ENCODE measurements at places on chromosomes 2 and 18. TPM values are rescaled to one million over a fixed set of nuclear protein-coding genes. Genes with fewer than 3 reads are reported as not detected.

DNA sequence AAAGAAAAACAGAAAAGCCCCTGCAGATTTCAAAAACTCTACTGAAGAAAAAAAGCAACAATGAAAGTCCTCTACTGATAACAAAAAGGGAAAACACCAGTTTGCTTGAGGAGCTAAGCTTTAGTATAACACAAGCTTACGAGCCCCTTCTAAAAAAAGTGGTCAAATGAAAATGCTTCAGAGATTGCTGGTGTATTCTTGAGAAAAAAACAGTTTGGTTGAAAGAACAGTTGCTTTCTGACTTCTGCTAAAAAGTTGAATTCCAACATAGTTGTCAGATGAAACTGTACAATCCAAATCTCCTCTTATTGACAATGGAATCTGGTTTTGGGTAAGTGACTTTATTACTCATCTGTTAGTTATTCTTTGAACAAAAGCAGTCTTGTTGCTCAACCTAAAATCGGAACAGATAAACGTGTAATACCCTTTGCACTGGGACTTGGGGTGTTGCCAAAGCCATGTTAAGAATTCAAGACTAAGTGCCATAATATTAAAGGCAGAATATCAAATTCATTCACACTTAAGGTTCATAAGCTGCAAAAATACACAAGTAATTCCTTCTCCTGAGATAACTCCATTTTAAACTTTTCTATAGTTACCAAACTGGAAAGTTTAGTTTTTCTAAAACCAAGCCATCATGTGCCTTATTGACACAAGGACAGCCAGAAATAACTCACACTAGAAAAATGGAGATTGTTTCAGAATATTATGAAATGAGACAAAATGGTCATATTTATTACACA, 45.3 kb upstream of the SPAG16 start:
- DNase-seq = no peak

GRCh38 chr2:61878761-61879160, 9.7 kb downstream of the CCT4 start:
- no peak for DNase-seq

DNA sequence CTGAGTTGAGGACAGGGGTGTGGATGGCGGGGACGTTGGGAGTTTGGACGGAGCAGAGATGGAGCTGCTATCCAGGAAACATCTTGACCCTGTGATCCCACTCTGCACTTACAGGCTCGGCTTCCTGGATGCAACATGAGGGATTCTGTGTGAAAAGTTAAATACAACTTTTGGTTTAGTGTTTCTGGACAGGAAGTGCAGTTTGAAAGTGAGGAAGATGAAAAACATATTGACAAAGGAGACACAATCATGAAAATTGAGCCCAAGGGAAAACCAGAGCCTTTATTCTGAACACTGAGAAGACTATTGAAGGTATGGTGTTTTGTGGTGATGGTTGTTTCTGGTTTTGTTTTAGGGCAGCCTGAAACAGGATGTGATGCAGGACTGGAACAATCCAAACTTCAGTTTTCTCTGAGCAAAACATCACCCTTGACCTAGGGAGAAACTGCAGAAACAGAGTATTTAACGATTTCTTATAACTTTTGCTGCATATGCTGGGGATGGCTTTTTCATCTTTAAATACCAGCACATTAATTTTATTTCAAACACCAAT, 76.5 kb upstream of the RFX8 start:
- no peak for DNase-seq

GRCh38 chr2:32824070-32824809, 122.5 kb upstream of the LTBP1 start:
- DNase-seq = no peak

DNA sequence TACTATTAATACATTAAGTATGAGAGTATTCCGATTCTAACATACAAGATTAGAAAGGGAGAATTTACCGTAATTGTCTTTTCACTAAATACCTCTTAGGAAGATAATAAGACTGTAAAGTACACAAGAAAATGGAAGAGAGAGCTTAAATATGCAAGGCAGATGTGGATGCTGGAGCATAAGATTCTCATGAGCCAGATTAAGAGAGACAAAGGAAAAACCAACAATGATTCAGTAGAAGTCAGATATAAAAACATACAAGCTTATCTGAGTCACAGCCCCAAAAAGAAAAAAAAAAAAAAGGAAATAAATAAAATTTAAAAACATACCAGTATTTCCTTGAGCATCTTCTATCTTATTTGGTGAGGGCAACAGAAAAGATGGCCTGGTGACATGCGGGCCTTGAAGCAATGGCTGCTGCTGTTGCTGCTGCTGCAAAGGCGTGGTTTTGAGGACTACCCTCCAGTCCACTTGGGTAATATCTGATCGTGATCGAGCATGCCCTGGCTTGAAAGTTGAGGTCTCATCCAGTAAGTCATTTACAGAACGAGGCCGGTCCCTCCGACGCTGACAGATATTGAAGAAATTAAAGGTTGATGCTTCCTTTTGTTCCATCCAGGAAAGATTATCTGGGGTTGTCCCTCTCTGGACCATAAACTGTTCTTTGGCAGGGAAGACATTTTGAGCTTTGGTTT, 24.5 kb downstream of the PLEKHM3 start:
- DNase-seq = no peak

GRCh38 chr2:56109994-56110393, 73.8 kb upstream of the CCDC85A start:
- DNase-seq = no peak

DNA sequence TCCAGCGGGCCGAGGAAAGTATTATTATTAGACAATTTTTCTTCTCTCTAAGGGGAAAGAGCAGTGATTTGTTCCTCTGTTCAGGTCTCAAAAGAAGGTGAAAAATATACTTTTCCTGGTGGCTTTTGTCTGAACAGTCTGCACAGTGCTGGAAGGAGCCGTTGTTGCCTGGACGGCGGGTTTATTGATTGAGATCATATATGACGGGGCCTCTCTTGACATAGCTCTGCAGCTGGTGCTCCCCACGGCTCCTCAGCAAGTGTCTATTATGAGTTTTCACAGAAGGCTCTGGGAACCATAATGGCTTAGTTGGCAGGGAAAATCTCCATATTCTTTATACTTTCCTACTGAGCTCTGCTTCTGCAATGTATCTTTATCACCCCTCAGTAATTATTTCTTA, 42.9 kb downstream of the FSHR start:
- DNase-seq = no peak

- no peak for DNase-seq
Measured at GRCh38 chr2:28779001-28779400, 27.4 kb downstream of the PPP1CB start.

- no peak for DNase-seq
Measured at GRCh38 chr2:5932556-5933469, 240.6 kb downstream of the SOX11 start.

DNA sequence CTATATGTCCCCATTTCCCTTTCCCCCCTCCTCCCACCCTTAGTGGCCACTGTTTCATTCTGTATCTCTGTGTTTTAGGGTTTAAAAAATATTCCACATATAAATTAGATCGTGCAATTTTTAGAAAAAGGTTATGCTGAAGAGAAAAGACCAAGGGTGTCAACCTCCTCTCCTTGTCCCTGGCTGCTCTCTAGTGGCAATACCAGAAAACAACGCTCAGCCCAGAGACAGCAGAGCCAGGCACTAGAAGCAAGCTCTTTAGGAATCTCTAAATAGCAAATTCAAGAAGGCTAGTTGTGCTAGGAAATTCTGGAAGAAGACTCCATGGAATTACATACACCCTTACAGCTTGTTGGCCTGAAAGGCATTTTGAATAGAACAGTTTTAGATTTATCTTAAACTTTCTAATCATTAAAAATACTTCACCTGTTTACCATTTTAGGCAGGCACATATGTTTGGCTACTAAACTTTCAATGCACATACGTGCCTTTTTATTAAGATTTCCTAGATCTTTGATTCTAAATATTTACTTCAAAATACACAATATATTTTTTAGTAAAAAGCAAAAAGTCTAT, 35.1 kb upstream of the RASGRP3 start:
- DNase-seq = peak; percentile 73

- DNase-seq = no peak
Measured at GRCh38 chr18:79733986-79734770, 54.6 kb downstream of the CTDP1 start.

DNA sequence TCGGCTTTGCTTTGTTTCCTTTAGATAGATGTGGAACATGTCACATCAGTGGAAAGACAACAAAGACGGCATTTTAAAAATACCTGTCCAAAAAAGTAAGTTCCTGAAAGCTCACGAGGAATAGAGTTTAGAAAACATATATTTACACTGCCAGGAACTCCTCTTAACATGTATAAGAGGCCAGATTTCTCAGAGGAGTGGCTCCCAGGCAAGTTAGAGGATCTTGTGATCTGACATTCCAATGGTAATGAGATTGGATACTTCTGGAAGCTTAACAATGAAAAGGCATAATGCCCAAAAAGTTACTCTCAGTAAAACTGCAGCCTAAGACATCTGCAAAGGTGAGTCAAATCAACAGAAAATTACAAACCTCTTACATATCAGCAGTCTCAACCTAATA, 77.1 kb downstream of the CYRIA start:
- no peak for DNase-seq

DNA sequence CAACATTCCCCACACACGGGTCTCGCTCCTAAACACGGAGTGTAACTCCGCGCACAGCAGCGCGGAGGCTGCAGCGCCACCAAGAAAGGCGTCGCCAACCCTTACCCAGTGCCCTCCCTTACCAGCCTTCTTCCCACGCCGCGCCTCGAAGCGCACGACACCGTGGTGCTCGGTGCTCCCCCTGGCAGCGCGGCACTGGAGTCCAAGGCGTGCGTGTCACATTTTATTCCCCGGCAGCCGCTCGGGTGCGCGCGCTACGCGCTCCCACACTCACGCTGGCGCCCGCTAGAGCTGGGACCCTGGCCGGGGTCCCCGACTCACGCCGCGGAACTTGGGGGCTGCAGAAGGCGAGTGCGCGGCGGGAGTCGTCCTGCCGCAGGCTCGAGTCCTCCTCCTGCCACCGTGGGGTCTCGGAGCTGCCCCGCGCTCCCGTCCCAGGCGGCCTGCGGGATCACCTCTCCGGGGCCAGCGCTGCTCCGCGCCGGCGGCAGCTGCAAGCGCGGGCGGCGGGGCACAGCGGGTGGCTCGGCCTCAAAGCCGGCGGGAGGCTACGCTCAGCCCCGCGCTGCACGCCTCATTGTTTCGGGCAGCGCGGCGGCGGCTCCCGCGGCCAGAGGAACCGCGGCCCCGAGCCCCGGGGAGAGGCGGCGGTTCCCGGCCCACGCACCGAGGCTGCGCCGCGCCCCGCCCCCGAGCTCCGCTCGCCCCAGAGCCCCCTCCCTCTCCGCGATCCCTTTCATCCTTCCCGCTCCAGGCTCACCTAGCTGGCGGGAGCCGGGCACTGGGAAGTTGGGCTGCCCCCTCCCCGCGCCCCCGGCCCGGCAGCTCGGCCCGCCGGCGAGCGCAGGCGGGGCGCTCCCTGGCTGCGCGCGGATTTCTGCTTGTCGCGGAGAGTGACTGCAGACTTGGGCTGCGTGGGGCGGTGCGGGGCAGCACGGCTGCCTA, at the start of gene ST6GAL2:
ST6GAL2 (minus strand) TSS at position 197 of the 945 bp plus-strand sequence. CDS start 42,190 bp downstream, outside the sequence.
- DNase-seq = no peak

DNA sequence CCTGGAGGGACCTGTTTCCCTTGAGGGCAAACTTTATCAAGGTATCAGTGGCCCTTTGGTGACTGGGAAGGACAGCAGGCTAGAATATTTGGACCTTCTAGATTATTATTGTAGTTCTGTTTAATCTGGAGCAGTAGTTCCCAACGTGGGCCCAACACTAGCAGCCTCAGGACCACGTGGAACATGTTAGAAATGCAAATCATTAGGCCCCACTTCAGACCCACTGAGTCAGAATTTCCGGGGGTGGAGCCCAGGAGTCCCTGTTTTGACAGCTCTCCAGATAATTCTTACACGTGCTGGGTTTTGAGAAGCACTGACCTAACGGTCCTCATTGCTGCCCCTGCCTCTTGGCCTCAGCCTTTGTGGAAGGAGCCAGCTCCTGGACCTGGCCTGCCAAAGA, 25.5 kb upstream of the DYNC2LI1 start:
- DNase-seq = no peak

DNA sequence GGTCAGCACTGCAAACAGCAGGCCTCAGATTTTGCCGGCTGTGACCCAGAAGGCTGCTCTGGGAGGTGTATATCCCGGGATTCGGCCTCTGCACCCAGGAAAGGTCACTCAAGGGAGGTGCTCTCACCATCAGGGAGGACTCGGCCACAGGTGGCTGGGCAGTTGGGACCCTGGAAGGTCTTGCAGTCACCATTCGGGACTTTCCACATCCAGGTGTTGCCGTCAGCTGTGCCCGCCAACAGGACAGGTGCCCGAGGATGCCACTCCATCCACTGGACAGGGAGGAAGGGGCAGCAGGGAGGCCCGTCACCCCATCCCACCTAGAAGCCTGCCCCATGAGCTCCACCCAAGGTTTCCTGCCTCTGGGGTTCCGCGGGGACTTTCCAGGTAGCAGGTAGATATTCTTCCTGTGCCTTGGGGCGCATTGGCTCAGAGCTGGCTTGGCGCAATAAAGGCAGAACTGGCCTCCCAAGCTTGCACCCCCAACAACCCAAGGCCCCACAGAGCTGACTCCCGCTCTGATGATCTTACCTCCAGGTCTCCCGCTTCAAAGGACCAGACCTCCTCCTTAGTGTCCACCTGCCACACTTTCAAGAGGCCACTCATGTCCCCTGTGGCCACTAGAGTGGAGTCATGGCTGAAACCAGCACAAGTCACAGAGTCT, 3.5 kb downstream of the AAMP start:
- no peak for DNase-seq

DNA sequence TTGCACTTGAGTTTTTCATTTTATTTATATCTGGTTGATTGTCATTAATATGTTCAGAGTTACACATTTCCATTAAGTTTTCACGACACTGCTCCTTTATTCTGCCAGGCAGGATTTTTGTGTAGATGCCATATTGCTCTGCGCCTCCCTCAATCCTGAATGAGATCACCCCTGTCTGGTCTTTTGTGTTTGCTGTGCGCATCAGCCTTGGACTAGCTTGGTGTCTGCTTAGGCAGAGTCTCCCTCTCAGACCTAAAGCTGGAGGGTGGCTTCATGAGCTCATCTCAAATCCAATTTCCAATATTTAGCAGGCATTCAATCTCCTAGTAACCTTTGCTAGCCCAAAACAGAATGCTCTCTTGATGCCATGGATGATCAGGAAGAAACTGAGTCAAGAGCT, 137.4 kb downstream of the SMAD7 start:
- DNase-seq = no peak

Gene EDAR
- total RNA-seq = not detected

Gene ACMSD
- total RNA-seq = not detected

Gene GKN1
- not detected for total RNA-seq

Gene ANKRD62
- not detected for total RNA-seq

Gene CDH2
- total RNA-seq = not detected

Gene CAD
- 71.4 TPM for total RNA-seq

Gene SLC9A4
- total RNA-seq = not detected

Gene KIAA2012
- total RNA-seq = 0.89 TPM

Gene GREB1
- 4.4 TPM for total RNA-seq

Gene OTOF
- 0.07 TPM for total RNA-seq

Gene FAM110C
- not detected for total RNA-seq

Measured in Karpas-422 (cell line).